ENCODE measurements at places on chromosomes 16 and 17. TPM values are rescaled to one million over a fixed set of nuclear protein-coding genes. Genes with fewer than 3 reads are reported as not detected.

Gene PABPN1L
- not detected for total RNA-seq

Gene ERBB2
- 37.4 TPM for total RNA-seq

Gene EMP2
- total RNA-seq: 6.8 TPM

Gene DHRS7C
- not detected for total RNA-seq

Gene TEKT5
- not detected for total RNA-seq

Gene TBC1D3E
- not detected for total RNA-seq

Gene TNFRSF13B
- not detected for total RNA-seq

Gene HBM
- total RNA-seq: not detected

Gene PYY
- total RNA-seq: not detected

Gene HOXB7
- 0.18 TPM for total RNA-seq

Gene TLCD3B
- 0.18 TPM for total RNA-seq

Gene PDP2
- 6.5 TPM for total RNA-seq

Gene SP2
- 3.7 TPM for total RNA-seq

Gene HGS
- 94.7 TPM for total RNA-seq

Gene SHISA6
- not detected for total RNA-seq

Gene CDRT15L2
- not detected for total RNA-seq

Gene WNT9B
- total RNA-seq: not detected

Gene DPEP3
- not detected for total RNA-seq

Gene FOXK2
- total RNA-seq: 28.2 TPM

Gene SPATA22
- not detected for total RNA-seq

Gene GAS2L2
- not detected for total RNA-seq

Gene NPIPB12
- total RNA-seq: 12.1 TPM

Gene TBL3
- 31.8 TPM for total RNA-seq

Gene OR3A3
- total RNA-seq: not detected
